Osteocyte (in vitro differentiated cells): ENCODE measurements at places on chromosomes 2 and 18.
A peak's percentile ranks its signal among the peaks of the same experiment; 100 is the strongest.

DNA sequence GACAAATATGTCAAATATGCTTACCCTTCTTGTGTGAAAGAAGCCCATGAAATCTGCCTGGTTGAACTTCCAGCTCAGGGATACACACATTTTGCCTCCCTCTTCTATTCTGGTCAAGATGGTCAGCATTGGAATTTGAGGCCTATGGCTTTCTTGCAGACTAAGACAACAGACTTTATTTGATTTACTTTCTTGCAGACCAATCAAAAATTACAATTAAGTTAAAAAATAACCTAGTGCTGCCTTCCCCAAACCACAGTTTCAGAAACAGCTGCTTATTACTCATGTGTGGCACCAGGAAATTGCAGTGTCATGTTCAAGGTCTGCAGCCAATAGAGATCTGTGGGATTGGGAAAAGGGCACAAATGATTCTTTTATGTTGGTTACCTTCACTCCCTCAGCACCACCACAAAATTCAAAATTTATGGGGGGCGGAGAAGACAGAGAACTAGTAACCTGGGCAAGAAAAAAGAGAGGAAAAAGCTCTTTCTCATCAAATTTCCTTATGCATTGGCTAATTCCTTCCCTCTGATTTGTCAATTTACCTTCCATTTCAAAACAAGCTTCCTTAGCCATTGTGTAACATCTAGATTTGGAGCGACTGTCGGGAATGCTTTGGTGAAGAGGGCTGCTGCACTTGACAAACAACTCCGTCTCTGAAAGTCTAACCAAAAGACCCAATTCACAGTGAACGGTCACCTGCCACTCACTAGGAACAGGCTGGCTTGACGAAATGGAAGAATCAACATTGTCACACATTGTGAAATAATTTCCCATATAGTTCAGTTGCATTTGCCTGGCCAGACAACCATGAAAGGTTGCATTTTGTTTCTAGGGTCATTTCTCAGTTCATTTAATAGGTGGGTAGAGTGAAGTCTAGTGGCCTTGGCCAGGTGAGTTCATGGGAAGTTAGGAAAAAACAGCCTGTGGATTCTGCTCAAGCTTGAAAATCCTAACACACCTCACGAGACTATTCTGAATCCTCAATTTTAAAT is 100.4 kb upstream of the FZD5 start:
- DNase-seq = no peak

DNA sequence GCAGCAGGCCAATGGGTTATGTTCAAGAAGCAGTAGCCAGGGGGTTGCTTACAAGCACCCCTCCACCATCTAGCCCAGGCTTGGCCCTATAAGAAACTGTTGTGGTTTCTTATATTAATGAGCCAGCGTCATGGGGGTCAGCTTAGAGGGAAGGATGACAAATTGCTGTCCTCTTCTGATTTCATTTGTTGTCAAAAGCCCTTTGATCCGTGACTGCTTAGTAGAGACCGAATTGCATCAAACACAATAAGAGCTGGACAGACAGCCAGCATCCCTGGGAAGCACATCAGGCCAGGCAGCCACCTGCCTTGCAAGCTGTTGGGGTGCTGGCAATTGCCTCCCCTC is 206.6 kb upstream of the SETBP1 start:
- no peak for DNase-seq

GRCh38 chr2:224039080-224039769 is at the start of gene SERPINE2:
SERPINE2 (minus strand) TSS chr2:224039286; CDS start chr2:224001900, 37,386 bp downstream.
- peak; percentile 85 for DNase-seq

DNA sequence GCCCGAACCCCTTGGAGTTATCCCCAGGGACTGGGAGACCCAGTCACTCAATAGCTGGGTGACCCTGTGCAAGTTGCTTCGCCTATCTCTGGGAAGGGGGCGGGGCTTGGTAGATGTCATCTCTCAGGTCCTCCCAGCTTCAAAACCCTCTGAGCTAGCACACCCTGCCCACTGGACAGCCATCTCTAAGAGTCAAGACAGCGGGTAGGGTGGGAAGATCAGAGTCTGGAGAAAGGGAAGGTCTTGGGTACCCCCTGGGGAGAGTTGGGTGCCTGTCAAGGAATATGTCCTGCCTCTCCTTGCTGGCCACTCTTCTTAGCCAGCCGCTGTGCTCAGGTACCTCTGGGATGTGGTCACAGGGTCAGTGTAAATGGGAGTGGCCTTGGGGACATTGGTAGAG is 8.0 kb downstream of the GLI2 start:
- peak; percentile 53 for DNase-seq

GRCh38 chr18:78980279-78980771 is 707 bp downstream of the SALL3 start:
- no peak for DNase-seq

DNA sequence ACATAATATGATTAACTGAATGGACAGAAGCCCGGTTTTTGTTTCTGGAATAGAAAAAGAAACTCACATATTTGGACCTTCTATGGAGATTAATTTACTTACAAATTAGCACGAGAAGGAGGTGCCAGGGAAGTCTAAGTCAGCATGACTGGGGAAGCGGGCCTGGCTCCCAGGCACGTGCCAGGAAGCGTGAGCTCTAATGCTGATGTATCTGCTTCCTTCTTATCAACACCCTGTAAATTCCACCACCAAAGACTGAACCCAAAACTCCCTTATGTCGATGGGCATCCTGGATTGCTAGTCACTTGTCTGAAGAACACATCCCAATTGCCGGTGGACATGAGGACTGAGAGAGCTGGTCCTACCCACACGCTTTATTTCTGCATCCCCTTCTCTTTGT is 134.5 kb downstream of the GALNT14 start:
- no peak for DNase-seq

GRCh38 chr2:201275069-201275468 is 14.7 kb downstream of the CASP8 start:
- DNase-seq = no peak

DNA sequence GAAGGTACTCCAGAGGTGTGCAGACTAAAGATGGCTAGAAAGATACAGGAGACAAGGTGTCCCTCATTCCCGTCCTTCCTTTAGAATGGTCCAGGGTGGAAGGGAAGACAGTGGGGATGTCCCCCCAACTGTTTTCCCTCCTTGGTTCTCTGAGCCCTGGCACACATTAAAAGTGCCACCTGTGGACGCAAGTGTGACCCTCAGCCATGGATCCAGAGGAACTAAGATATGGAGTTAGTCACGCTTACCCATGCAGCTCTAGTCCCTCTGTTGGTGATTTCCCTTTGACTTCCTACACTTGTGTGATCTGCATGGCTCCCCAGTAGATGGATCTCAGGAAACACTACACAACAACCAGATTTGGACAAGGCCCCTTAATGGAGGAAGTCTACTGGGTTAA is 113.1 kb upstream of the SRD5A2 start:
- DNase-seq = no peak

- no peak for DNase-seq
These were observed 18.3 kb upstream of the ENOSF1 start for GRCh38 chr18:730692-731091.
